ENCODE measurements at places on chromosomes 16 and 17. TPM values are rescaled to one million over a fixed set of nuclear protein-coding genes. Genes with fewer than 3 reads are reported as not detected.

HYDIN gene
- total RNA-seq = 0.89 TPM

PIMREG gene
- total RNA-seq = 0.59 TPM

HOXB4 gene
- total RNA-seq = 0.75 TPM

KRTAP2-3 gene
- not detected for total RNA-seq

ATP2A3 gene
- total RNA-seq = 6.0 TPM

RECQL5 gene
- total RNA-seq = 14.1 TPM

OR2C1 gene
- total RNA-seq = not detected

TEKT3 gene
- total RNA-seq = 0.43 TPM

MT1H gene
- not detected for total RNA-seq

CDIP1 gene
- total RNA-seq = 45.2 TPM

AOC3 gene
- total RNA-seq = 8.3 TPM

FZD2 gene
- 2.6 TPM for total RNA-seq

CLEC3A gene
- total RNA-seq = not detected

EVPL gene
- total RNA-seq = 0.08 TPM

PPP1R27 gene
- not detected for total RNA-seq

LRRC37A gene
- 1.3 TPM for total RNA-seq

CCL13 gene
- 1.6 TPM for total RNA-seq

TMED6 gene
- total RNA-seq = not detected

All from Right ventricle myocardium superior (tissue), 1 donor.